CD4-positive, alpha-beta T cell (primary cell): ENCODE measurements at places on chromosomes 11 and 22.

- no peak overlapping the region for H3K27ac ChIP-seq
- H3K27me3 ChIP-seq, result no peaks in the 10 kb centered on the region
- no peak for DNase-seq
- H3K4me3 ChIP-seq, result no peak overlapping the region
These were observed 18.1 kb downstream of the PACSIN2 start for GRCh38 chr22:42996646-42997365.

DNA sequence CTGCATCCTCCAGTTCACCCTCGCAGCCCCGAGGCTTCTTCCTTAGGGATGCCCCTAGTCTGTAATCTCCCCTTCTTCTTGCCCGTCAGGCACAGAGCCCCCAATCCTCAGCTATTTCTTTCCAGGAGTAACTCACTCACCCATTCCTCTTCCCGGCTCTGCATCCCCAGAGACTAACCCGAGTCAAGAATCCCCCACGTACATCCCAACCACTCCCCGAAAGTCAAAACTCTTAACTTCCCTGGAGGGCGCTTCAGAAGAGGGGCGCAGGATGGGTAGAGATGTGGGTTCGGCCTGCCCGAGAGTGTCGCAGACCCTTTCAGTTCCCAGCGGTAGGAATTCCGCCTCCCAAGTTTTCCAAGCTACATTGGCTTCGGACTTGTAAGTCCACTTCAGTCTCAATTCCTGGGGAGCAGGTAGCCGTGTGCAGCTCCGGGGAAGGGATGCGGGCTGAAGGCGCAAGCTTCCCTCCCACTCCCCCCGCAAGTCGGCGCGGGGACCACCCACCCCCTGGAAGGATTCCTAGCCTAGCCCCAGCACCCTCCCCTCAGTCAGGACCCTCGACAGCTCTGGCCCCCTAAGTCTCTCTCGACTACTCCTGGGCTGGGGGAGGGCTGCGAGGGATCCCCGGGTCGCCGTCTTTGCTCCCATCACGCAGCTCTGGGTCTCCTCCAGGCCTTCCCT lies 871 bp downstream of the BDNF start:
- no peak overlapping the region for H3K4me3 ChIP-seq
- no peak for DNase-seq
- no peaks in the 10 kb centered on the region for H3K36me3 ChIP-seq
- peaks cover 85% of the 10 kb centered on the region for H3K27me3 ChIP-seq
- no peak overlapping the region for H3K27ac ChIP-seq

- H3K27me3 ChIP-seq, result no peaks in the 10 kb centered on the region
- H3K36me3 ChIP-seq, result no peaks in the 10 kb centered on the region
- H3K4me1 ChIP-seq, result no peaks in the 10 kb centered on the region
- no peak overlapping the region for H3K4me3 ChIP-seq
These were observed 492.9 kb upstream of the KIRREL3 start for GRCh38 chr11:127493330-127494022.

GRCh38 chr11:11577251-11577855 lies 44.5 kb downstream of the GALNT18 start:
- no peak overlapping the region for H3K4me3 ChIP-seq
- no peak overlapping the region for H3K27ac ChIP-seq
- H3K27me3 ChIP-seq, result no peaks in the 10 kb centered on the region
- H3K36me3 ChIP-seq, result no peaks in the 10 kb centered on the region

GRCh38 chr11:116366980-116367645 lies 405.7 kb downstream of the BUD13 start:
- no peaks in the 10 kb centered on the region for H3K27me3 ChIP-seq
- DNase-seq, result no peak
- H3K36me3 ChIP-seq, result no peaks in the 10 kb centered on the region
- no peak overlapping the region for H3K27ac ChIP-seq
- no peak overlapping the region for H3K4me3 ChIP-seq
- no peaks in the 10 kb centered on the region for H3K4me1 ChIP-seq

DNA sequence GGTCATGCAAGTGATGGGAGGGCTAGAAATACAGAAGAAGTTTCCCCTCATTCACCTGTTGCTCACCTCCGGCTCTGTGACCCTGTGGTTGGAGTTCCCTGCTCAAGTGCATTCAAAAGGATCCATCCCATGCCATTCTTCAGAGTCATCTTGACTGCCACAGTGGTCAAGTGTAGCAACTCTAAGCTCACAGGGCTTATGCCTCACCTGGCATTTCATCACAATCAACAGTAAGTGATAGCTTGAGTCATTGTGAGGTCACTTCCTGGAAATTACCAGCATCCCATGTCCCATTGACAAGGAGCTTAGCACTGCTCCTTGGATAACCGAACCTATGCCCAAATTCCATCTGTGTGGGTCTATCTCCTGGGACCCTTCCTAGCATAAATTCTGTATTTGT lies 55.6 kb downstream of the OR4C45 start:
- H3K36me3 ChIP-seq, result no peaks in the 10 kb centered on the region
- no peaks in the 10 kb centered on the region for H3K27me3 ChIP-seq
- no peak for DNase-seq
- H3K27ac ChIP-seq, result no peak overlapping the region

- DNase-seq, result no peak
- H3K4me1 ChIP-seq, result no peaks in the 10 kb centered on the region
- H3K27me3 ChIP-seq, result no peaks in the 10 kb centered on the region
- H3K4me3 ChIP-seq, result no peak overlapping the region
These were observed 18.5 kb downstream of the TRIM5 start for GRCh38 chr11:5666402-5666793.

- peaks cover 2% of the 10 kb centered on the region for H3K27me3 ChIP-seq
- H3K27ac ChIP-seq, result no peak overlapping the region
- no peaks in the 10 kb centered on the region for H3K4me1 ChIP-seq
- no peak overlapping the region for H3K4me3 ChIP-seq
These were observed 85.1 kb downstream of the MYO7A start for GRCh38 chr11:77213029-77213579.

DNA sequence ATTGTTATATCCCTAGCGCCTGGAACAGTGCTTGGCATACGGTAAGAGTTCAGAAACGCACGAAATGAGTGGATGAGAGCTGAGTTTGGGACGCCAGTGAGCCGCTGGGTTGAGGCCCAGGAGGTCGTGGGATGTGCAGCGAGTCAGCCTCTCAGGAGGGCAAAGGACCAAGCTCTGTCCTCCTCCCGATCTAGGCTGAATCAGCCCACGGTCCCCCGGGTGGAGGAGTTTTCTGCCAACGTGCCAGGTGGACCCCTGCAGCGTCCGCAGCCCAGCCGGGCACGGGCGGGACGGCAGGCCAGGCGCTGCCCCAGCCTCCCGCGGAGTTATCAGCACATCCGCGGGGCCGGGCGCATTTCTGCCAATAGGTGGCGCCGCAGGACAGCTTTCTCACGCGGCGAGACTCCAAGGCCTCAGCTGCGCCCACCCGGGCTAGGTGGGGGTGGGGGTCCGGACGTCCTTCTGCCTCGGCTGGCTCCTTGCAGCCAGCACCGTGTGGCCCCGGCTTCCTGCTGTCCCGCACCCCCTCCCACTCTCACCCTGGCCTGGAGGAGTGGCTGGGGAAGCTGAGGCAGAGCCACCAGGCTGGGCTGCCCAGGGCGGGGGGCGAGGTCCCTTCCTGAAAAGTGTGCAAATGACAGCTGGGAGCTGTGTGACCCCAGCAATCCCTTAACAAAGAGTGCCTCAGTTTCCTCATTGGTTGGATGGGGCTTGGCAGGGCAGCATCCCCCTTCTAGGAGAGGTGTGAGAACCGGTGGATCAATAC lies 2.2 kb upstream of the RPS19BP1 start:
- H3K36me3 ChIP-seq, result peaks cover 14% of the 10 kb centered on the region
- H3K27ac ChIP-seq, result no peak overlapping the region
- no peak overlapping the region for H3K4me3 ChIP-seq

DNA sequence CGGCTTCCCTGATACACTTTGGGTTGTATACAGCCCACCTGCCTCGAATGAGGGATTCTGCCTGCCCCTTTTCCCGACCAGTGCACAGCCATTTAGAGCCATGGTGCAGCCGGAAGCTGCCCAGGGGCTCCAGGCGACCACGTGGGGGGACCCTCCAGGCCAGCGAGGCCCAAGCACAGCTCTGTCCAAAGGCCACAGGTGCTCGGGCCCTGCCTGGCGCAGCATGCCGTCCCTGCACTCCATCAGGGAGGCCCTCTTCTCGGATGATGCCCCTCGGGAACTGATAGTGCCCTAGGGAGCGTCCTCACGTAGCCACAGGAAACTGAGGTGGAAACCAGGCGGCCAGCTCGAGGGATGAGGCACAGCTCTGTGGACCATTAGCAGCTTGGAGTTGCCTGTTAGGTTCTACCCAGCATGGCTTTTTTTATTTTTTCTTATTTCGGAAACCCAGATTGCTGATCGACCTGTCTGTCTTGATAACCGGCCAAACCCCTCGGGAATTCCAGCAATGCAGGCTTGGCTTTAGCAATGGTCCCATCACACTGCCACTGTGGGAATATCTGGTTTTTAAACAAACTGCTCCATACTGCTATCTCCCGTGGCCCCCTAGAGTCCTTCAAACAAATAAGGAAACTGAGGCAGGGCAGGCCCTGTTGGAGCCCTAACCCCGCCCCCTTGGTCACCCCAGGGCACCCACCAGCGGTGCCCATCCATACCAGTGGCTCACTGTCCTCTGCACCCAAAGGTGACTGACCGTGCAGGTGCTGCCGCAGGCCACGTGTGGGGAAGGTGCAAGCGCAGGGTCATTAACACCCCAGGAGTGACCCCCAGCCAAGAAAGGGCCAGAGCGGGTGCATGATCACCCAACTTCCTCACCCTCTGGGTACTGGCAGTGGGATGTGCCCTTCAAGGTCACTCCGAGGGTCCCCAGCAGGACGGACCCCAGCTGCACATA lies 8.0 kb downstream of the ANO1 start:
- no peak overlapping the region for H3K4me3 ChIP-seq
- H3K36me3 ChIP-seq, result no peaks in the 10 kb centered on the region
- DNase-seq, result no peak
- H3K4me1 ChIP-seq, result no peaks in the 10 kb centered on the region

GRCh38 chr11:12798609-12799011 lies 124.4 kb downstream of the TEAD1 start:
- no peak overlapping the region for H3K27ac ChIP-seq
- H3K27me3 ChIP-seq, result peaks cover 20% of the 10 kb centered on the region
- no peak overlapping the region for H3K4me3 ChIP-seq
- no peaks in the 10 kb centered on the region for H3K36me3 ChIP-seq
- H3K4me1 ChIP-seq, result no peaks in the 10 kb centered on the region
- no peak for DNase-seq

GRCh38 chr11:36622431-36623136 lies 24.5 kb upstream of the RAG2 start:
- no peak overlapping the region for H3K4me3 ChIP-seq
- H3K4me1 ChIP-seq, result no peaks in the 10 kb centered on the region
- no peak for DNase-seq
- no peak overlapping the region for H3K27ac ChIP-seq
- H3K36me3 ChIP-seq, result no peaks in the 10 kb centered on the region

DNA sequence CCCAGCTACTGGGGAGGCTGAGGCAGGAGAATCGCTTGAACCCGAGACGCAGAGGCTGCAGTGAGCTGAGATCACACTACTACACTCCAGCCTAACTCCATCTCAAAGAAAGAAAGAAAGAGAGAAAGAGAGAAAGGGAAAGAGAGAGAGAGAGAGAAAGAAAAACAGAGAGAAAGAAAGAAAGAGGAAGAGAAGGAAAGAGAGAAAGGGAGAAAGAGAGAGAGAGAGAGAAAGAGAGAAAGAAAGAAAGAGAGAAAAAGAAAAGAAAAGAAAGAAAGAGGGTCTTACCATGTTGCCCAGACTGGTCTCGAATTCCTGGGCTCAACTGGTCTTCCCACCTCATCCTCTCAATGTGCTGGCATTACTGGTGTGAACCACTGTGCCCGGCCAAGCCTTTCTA lies 22.3 kb downstream of the FBLN1 start:
- DNase-seq, result no peak
- no peak overlapping the region for H3K4me3 ChIP-seq
- H3K36me3 ChIP-seq, result no peaks in the 10 kb centered on the region
- no peaks in the 10 kb centered on the region for H3K27me3 ChIP-seq
- no peak overlapping the region for H3K27ac ChIP-seq

DNA sequence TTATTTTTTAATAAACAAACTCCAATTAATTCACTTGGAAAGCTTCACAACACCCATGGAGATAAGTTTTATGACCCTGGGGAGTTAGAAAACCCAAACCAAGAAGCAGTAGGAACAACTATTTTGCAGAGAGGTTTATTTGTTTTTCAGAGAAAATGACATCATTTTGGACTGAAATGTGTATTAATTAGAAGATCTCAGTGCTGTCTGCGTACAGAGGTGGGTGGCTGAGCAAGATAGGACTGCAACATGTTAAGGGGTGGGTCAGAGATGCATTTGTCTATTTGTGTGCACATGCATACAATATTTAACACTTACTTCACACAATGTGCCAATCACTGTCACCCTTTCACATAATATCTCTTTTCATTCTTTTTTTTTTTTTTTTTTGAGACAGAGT lies 1.1 kb downstream of the SCGB1A1 start:
- H3K27me3 ChIP-seq, result no peaks in the 10 kb centered on the region
- H3K36me3 ChIP-seq, result no peaks in the 10 kb centered on the region
- H3K27ac ChIP-seq, result no peak overlapping the region
- no peak for DNase-seq

DNA sequence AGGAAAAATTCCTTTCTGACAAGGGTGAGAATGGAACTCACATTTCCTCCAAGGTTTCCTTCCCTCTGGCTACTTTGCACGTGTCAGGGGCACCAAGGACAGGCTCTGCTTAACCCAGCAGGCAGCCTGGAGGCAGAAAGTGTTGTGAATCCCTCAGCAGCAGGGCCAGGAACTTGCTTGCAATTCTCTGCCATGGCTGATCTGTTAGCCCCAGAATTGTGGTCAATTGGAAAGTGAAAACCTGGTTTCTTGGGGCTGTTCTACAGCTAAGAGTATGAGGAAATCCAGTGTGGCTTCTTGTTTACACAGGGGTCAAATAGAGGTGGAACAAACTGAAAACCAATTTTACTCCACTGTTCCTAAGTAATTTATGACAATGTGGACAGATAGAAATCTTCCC lies 38.3 kb upstream of the CEP295 start:
- no peak overlapping the region for H3K27ac ChIP-seq
- no peaks in the 10 kb centered on the region for H3K27me3 ChIP-seq
- no peak overlapping the region for H3K4me3 ChIP-seq
- no peaks in the 10 kb centered on the region for H3K4me1 ChIP-seq

- no peak for DNase-seq
- H3K27me3 ChIP-seq, result no peaks in the 10 kb centered on the region
- H3K27ac ChIP-seq, result no peak overlapping the region
These were observed 28.7 kb downstream of the RPL3 start for GRCh38 chr22:39290724-39291161.

- no peak for DNase-seq
- H3K27me3 ChIP-seq, result no peaks in the 10 kb centered on the region
- H3K27ac ChIP-seq, result peak overlapping the region; percentile 82
- no peaks in the 10 kb centered on the region for H3K36me3 ChIP-seq
- H3K4me1 ChIP-seq, result peaks cover 48% of the 10 kb centered on the region
These were observed 12.3 kb upstream of the CD5 start for GRCh38 chr11:61089806-61090491.

DNA sequence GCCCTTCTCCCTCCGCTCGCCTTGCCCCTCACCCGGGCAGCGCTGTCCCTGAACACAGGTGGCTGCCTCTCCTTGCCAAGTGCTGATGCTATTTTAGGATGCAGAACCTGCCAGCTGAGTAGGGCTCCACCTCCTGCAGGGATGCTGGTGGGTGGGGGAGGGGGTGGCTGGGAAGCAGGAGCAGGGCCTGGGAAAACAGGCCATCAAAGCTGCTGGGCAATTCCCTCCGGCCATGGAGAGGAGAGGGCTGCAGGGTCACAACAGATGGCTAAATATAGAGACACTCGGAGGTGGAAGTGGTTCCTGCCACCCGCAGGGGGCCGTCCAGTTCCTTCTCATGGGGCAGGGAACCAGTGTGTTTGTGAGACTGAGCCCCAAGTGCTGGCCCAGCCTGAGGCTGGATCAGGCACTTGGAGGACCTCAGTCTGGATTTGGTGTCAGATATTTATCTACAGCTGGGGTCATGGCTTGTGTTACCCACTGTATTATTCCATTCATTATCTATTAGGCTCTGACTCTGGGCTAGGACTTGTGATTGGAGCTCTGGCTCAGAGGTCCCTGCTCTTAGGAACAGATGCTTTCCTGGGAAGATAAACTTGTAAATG lies 59.6 kb downstream of the LRRC32 start:
- no peaks in the 10 kb centered on the region for H3K36me3 ChIP-seq
- DNase-seq, result no peak
- H3K4me1 ChIP-seq, result no peaks in the 10 kb centered on the region
